Ovary (tissue), 10 donors: ENCODE measurements at places on chromosomes 2 and 18. TPM values are rescaled to one million over a fixed set of nuclear protein-coding genes. Genes with fewer than 3 reads are reported as not detected.

GRCh38 chr2:56008661-56009431, 85.3 kb upstream of the EFEMP1 start:
- H3K4me1 ChIP-seq = peaks cover 6% of the 10 kb centered on the region
- H3K4me3 ChIP-seq = no peak overlapping the region
- H3K36me3 ChIP-seq = no peaks in the 10 kb centered on the region
- H3K27me3 ChIP-seq = no peaks in the 10 kb centered on the region
- DNase-seq = peak; percentile 40
- no peak overlapping the region for H3K27ac ChIP-seq

The POLE4 gene
- polyA plus RNA-seq = 47.5 TPM

DNA sequence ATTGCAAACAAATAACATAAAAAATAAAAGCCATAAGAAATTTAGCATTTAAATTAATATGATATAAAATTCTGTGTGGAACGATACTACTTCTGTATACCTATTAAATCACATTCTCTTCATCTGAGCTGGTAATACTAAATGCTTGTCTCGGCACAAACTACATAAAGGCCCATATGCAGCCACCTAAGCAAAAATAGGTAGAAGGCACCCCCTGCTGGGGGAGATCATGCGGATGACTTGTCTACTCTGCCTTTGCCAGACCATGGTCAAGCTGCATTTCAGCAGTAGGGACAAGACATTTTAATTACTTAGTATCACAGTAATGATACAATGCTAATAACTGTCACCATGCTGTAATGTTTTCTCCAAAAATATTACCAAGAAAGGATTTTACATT, 108.0 kb downstream of the CDH19 start:
- no peaks in the 10 kb centered on the region for H3K27me3 ChIP-seq
- no peaks in the 10 kb centered on the region for H3K4me1 ChIP-seq
- no peak overlapping the region for H3K4me3 ChIP-seq
- no peaks in the 10 kb centered on the region for H3K36me3 ChIP-seq
- H3K27ac ChIP-seq = no peak overlapping the region

The EPAS1 gene
- 258 TPM for polyA plus RNA-seq

DNA sequence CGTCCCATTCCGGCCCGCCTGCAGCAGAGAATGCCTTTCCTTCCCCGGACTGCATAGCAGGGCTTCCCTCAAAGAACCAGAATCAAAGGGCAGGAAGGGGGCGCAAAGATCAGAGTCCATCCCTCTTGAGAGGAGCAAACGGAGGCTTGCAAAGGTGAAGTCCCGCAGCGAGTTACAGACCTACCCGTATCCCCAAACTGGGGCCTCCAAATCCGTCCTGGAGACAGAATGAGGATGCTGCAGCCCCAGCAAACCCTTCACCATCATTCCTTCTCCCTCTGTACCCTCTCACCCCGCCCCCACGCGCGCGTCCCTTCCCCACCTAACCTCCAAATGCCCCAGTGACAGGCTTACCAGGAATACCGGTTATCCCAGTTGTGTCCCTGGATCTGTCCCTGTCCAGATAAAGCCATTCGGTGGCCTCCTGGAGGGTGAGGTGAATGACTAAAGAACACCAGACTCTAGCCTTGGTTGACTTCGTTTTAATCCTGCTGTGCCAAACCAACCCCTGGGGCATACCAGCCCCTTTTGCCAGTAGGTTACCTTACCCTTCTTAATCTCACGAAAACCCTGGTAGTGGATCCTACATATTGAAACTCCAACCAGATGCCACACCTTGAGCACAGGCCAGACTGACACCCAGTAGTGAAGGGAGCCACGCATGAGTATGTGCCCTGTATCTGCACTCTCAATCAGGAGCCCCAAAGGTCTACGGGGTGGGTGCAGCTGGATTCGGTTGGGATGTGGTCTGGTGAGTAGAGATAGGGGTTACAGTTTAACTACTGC, 961 bp upstream of the SLC40A1 start:
- no peaks in the 10 kb centered on the region for H3K27me3 ChIP-seq
- peak; percentile 32 for DNase-seq
- peak overlapping the region; percentile 92 for H3K27ac ChIP-seq

DNA sequence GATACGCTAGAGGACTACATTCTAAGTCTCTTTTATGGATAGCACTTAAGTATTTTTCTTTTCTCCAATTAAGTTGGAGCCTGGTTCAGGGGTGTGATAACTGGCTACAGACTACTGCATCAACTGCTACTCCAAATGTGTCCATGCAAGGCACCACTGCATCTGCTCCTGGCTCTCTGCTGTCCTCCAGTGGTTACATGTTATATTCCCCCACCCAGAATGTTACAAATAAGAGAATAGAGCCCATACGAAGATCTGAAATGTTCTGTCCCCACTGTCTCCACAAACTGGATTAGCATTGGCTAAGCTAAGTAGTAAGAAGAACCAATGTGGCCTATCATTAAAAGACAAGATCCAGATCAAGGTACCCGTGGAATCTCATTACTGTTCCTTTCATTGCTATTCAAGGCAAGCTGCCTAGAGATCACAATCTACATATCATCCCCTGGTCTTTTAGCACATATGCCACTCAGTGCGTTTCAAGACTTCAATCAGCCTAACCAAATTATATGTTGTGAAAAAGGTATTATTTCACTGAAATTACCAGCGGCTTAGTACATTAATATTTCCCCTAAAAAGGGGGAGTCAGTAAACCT, 308.3 kb upstream of the SLC8A1 start:
- no peak overlapping the region for H3K27ac ChIP-seq
- no peak for DNase-seq
- H3K27me3 ChIP-seq = no peaks in the 10 kb centered on the region

DNA sequence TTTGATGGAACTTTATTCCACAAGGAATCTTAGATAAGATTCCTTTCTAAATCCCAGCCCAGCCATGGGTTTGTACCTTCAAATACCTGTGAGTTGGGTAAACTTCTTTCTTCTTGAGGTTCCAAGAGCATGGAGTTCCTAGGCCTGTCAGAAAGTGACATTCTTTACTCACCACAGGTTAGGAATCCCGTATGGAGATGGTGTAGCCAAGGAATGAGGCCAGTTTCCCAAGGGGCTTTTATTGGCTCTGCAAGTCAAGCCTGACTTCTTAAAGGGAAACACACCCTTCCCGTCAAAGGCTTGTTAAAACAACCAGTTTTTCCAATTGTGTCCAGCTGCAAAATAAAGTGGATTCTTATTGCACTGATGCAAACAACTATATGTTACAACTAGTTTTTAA, 45.8 kb downstream of the STK17B start:
- H3K36me3 ChIP-seq = no peaks in the 10 kb centered on the region
- no peaks in the 10 kb centered on the region for H3K27me3 ChIP-seq
- H3K4me3 ChIP-seq = no peak overlapping the region
- no peak for DNase-seq
- no peak overlapping the region for H3K27ac ChIP-seq

The FSHR gene
- polyA plus RNA-seq = 4.0 TPM
